NCI-H1417 treated with DMSO at 0.1 percent for 48 hours (cell line): ENCODE measurements at places on chromosomes 3 and 15.

GRCh38 chr15:59400103-59400813, 27.6 kb upstream of the MYO1E start:
- no peak for DNase-seq

GRCh38 chr15:85582131-85583079, 202.0 kb downstream of the AKAP13 start:
- DNase-seq, result no peak

DNA sequence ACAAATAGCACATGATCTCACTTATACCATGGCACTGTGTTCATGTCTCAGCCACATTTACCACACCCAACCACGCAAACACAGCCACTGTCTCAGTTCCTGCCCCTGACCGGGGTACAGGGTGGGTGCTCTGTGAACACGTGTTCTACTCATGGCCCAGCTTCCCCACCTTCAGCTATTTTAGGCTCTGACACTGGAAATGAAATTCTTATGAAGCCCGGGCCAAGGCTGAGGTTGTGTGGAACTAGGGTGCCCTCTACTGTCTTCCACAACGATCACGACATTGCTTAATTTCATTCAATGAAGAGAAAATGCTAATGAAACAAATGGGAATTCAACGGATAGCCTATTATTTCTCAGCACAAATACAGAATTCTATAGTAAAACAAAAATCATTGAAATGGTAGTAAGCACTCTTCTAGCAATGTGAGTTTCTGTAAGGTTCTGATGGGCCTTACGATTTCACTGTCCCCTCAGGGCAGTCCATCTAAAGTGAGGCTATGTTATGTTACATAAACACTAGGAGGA, 2.1 kb upstream of the GABRA5 start:
- peak; percentile 22 for DNase-seq

DNA sequence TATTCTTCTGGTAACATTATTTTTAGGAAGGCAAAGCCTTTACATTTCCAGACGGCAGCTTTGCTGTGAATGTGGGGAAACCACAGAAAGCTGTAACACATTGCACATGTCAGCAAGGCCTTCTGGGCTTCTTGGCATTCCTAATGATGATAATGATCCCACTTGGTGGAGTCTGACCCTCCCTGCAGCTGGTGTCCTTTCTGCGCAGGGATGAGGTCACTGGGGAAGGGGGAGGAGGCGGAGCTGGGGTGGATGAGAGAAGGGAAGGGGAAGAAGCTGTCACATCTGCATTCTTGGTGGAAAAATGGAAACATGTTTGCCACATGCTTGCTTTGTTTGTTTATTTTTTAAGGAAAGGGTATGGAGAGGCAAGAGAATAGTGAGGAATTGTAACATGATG, 68.6 kb downstream of the FILIP1L start:
- no peak for DNase-seq

GRCh38 chr3:43290956-43291355, 4.6 kb downstream of the SNRK start:
- no peak for DNase-seq

DNA sequence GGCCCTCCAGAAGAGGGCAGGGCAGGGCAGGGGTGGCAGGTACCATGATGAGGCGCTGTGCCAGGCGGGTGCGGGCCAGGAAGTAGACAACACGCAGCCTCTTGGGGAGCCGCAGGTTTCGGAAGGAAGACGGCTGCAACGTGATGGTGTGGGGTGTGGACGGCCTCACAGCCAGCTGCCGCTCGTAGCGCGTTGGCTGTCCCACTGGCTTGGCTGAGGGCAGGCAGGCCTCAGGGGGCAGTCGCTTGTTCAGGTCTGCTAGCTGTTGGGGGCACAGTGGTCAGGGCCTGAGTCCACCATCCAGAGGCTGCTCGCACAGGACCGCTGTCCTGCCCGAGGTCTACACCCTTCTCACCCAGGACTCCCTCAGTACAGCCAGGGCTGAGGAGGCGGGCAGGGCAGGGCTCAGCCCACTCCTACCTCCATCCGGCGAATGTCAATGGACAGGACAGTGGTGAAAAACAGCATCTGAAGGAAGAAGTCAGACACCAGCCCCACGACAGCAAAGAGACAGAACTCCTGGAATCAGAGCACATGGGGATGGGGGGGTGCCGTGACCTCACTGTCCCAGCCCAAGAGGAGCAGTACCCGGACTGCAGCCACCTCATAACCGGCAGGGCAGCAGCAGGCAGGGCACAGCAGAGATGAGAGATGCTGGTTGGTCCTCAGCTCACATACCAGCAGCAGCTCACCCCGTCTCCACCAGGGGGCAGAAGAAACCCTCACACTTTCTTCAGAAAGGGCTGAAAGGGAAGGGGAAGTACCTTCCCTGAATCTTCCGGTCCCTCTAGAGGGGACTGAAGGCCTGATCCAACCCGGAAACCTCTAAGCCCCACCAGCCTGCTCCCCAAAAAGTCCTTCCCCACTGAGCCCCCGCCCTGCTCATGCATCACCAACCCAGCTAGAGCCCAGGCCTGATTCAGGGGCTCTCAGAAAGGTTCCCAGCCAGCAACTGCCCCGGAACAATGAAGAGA, 40.0 kb downstream of the PTPN23 start:
- no peak for DNase-seq

GRCh38 chr3:87361956-87362355, 85.6 kb upstream of the POU1F1 start:
- DNase-seq, result no peak

DNA sequence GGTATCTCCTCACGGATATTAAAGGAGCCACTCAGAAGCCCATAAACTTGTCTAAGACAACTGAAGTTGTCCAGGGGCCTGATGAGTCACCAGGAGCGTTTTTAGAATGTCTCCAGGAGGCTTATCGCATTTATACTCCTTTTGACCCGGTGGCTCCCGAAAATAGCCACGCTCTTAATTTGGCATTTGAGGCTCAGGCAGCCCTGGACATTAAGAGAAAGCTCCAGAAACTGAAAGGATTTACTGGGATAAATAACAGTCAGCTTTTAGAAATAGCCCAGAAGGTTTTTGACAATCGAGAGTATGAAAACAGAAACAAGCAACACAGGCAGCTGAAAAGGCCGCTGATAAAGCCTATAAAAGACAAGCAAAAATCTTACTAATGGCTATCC, 4.1 kb downstream of the DET1 start:
- DNase-seq, result no peak

DNA sequence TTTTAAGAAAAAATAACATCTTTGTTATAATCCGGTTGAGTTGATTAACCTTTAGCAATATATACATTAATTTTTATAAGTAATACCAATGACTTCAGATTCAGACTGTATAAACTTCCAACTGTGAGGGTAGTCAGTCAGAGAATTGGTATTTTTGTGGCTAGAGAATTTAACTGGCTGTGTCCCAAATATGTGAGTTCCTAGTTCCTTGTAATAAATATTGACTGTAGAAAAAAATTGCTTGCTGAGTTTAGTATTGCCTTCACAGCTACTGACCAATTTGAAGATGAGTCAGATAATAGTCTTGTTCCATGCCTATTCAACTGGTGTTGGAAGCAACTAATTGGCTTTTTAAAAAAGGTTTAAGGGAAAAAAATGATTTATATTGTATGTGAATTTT, 210.8 kb downstream of the GAP43 start:
- no peak for DNase-seq

DNA sequence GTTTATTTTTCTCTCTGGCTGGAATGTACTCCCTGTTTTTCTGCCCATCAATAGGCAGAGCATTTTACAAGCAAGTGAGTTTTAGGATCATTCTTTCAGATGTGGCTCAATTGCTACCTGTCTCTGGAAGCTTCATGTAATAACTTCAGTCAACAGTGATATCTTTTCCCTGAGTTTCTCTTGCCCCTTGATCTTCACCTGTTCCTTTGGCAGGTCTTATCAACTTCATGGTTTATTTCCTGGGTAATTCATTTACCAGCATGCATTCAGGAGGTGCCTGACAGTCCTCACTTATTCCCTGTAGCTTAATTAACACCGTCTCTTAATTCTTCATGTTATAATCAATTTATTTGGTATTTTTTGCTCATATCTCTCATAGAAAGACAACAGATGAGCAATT, 184.8 kb upstream of the CTDSPL start:
- DNase-seq, result no peak

DNA sequence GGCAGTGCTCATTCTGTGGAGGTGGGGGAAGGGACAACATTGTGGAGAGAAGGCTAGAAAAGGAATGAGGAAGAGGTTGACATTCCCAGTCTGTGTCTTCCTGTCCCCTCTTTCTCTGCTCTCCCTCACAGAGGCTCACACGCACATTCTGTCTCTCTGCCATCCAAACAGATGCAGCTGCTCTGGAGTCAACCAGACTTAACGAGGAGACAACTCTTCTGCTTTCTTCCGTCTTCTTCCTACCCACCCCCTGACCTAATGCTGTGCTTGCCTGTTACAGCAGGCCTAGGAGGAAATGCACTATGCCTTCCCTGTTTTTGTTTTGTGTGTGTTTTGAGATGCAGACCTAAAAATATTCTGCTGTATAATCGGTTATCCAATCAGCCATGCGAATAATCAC, 121.9 kb downstream of the CACNA1D start:
- no peak for DNase-seq

DNA sequence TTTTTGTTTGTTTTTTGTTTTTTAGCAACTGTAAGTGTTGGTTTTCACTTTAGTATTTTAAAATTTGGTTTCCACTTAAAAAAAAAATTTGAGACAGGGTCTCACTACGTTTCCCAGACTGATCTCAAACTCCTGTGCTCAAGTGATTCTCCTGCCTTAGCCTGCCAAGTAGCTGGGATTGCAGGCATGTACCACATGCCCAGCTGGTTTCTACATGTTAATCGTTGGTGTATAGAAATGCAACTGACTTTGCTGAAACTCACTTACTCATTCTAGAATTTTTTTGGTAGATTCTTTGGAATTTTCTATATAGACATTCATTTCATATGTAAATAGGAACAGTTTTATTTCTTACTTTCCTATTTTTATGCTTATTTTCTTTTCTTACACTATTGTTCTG, 244.7 kb upstream of the MRPL3 start:
- no peak for DNase-seq

DNA sequence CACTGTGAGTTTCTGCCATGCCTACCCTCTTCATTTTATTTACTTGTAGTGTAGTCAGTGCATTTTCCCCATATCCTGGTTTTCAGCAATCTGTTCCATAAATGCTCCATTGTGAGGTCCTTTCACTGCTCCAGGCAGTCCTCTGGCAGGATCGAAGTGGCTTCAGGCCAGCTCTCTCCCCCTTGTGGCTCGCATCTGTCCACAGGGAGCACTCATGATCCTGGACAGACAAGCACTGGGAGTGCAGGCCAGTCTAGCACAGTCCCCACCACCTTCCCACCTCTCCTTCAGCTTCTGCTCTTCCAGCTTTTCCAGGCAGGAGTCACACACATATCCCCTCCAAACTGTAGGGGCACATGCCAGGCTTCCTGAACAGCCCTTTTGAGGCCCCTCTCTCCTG, 173.6 kb downstream of the PPM1L start:
- DNase-seq, result no peak

- DNase-seq, result no peak
Measured at GRCh38 chr15:57388464-57388863, 12.2 kb downstream of the CGNL1 start.

- no peak for DNase-seq
Measured at GRCh38 chr3:190680691-190681090, 166.8 kb downstream of the IL1RAP start.

GRCh38 chr15:94385441-94385840, 154.1 kb downstream of the MCTP2 start:
- no peak for DNase-seq

DNA sequence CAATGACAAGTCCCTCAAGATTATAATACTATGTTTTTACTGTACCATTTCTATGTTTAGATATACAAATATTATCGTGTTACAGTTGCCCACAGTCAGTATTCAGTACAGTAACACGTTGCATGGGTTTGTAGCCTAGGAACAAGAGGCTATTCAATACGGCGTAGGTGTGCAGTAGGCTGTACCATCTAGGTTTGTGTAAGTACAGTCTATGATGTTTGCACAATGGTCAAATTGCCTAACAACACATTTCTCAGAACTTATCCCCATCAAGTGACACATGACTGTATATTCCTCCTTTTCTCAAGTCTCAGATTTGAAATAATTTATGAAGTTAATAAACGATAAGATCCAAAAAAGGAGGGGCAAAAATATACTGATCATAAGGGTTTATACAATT, 21.7 kb downstream of the ZDHHC3 start:
- DNase-seq, result no peak

DNA sequence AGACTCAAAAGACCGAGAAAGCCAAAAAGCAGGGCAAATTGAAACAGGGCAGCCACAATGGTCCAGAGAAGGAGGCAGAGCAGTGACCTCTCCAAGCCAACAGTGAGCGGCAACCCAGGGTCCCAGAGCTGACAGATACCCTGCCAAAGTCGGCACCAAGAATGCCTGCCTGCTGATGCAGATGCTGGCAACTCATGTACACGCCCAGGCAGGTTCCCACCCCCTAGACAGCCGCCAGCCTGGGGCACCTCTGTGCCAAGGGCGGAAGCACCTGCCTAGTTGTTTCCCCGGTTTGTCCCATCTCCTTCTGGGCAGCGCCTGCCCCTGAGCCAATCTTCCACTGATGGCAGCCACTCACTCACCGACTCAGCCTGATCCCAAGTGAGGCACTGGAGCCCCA, 22.1 kb downstream of the KLHL25 start:
- no peak for DNase-seq

GRCh38 chr3:166879661-166880060, 500.4 kb downstream of the ZBBX start:
- no peak for DNase-seq

- DNase-seq, result no peak
Measured at GRCh38 chr3:169345662-169346331, 317.7 kb downstream of the MECOM start.

- DNase-seq, result no peak
Measured at GRCh38 chr3:27610800-27611525, 111.2 kb downstream of the EOMES start.

DNA sequence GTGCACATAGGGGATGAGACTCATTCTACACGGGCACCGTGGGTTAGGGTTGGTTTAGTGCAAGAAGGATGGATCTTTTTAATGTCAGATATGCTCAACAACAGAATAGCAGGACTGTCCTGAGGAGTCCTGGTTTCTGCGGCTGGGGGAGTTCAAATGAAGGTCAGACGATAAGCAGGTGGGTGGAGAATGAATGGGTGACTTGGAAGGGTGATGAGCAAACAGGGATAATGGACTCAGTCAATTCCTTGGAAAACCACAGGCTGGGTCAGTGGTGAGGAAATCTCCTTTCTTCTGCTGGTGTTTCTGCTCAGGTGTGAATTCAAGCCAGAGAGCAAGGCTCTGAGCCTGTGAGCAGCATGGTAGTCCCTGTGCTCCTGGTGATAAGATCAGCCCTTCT, 59.9 kb downstream of the MESD start:
- no peak for DNase-seq

DNA sequence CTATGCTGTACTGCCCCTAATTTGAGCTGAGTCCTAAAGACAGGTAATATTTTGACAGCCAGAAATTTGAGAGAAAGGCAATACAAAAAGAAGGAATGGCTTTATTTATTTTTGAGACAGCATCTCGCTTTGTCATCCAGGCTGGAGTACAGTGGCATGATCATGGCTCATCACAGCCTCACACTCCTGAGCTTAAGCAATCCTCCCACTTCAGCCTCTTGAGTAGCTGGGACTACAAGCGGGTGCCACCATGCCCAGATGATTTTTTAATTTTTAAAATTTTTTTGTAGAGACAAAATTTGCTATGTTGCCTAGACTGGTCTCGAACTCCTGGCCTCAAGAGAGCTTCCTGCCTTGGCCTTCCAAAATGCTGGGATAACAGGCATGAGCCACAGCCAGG, 77.4 kb upstream of the SLC4A7 start:
- no peak for DNase-seq

GRCh38 chr3:119741657-119742590, 39.1 kb downstream of the CFAP91 start:
- DNase-seq, result no peak
